Aorta (tissue), 5 donors: ENCODE measurements at places on chromosomes 13 and 19. TPM values are rescaled to one million over a fixed set of nuclear protein-coding genes. Genes with fewer than 3 reads are reported as not detected.
A peak's percentile ranks its signal among the peaks of the same experiment; 100 is the strongest.

GZMM gene
- 0.75 TPM for total RNA-seq

- H3K36me3 ChIP-seq: no peaks in the 10 kb centered on the region
- no peak overlapping the region for H3K27ac ChIP-seq
- H3K4me1 ChIP-seq: no peaks in the 10 kb centered on the region
- no peaks in the 10 kb centered on the region for H3K27me3 ChIP-seq
These were observed 1.3 kb downstream of the TSHZ3 start for GRCh38 chr19:31347828-31348392.

DNA sequence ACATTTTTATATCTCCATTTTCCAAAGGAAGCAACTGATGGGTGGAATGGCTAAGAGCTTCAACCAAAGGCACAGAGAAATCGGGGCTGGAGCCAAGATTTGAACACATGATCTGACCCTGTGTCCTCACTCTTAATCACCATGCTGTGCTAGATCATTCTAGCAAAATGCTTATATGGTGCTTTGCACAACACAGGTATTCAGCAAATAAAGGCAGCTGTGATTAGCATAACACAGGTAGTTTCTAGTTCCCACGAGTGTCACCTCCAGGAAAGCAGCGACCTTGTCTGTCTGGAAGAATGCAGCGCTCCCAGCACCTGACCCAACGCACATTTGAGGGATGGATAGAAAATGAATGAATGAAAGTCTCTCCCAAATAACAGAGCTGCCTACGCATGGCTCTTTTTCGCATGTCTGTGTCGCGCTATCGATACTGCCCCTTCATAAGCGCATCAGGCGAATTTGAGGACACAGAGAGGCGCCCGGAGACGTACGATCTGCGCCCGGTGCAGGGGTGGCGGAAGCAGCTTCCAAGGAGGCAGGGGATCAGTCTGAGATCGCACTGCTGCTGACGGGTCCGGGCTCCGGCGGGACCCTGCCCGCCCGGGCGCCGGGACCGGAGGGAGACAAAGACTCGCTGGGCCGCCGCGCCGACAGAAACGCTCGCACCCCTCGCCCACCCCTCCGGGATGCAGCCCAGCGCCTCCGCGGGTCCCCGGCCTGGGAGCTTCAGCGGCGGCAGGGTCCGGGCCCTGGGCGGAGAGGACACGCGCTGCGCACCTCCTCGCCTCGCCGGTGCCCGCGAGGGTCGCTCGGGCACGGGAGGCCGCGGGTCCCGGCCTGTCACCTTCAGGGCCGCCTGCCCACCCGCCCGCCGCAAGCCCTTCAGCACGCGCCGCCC is 609 bp downstream of the EPS15L1 start:
- no peaks in the 10 kb centered on the region for H3K4me1 ChIP-seq
- H3K36me3 ChIP-seq: no peaks in the 10 kb centered on the region
- no peak for DNase-seq
- peak overlapping the region; percentile 84 for H3K4me3 ChIP-seq
- H3K27me3 ChIP-seq: no peaks in the 10 kb centered on the region

- no peaks in the 10 kb centered on the region for H3K36me3 ChIP-seq
- DNase-seq: no peak
- no peak overlapping the region for H3K4me3 ChIP-seq
These were observed 16.0 kb upstream of the GPI start for GRCh38 chr19:34348899-34349487.

- H3K36me3 ChIP-seq: no peaks in the 10 kb centered on the region
- DNase-seq: no peak
- no peak within 1 kb of the TSS for H3K27ac ChIP-seq
- no peak within 1 kb of the TSS for H3K4me3 ChIP-seq
- no peaks in the 10 kb centered on the region for H3K27me3 ChIP-seq
These were observed at the start of gene DPF1 for GRCh38 chr19:38224014-38224862. Gene DPF1 (minus strand): TSS chr19:38224222. CDS start chr19:38224142, 80 bp downstream.

PSG5 gene
- not detected for total RNA-seq

TPT1 gene
- total RNA-seq: 4,441 TPM

- no peaks in the 10 kb centered on the region for H3K36me3 ChIP-seq
- H3K27me3 ChIP-seq: no peaks in the 10 kb centered on the region
- no peak overlapping the region for H3K27ac ChIP-seq
- H3K4me1 ChIP-seq: no peaks in the 10 kb centered on the region
- no peak for DNase-seq
- H3K4me3 ChIP-seq: no peak overlapping the region
These were observed 8.4 kb downstream of the C13orf46 start for GRCh38 chr13:113965383-113965874.

- H3K4me3 ChIP-seq: no peak overlapping the region
- H3K36me3 ChIP-seq: no peaks in the 10 kb centered on the region
- H3K27ac ChIP-seq: no peak overlapping the region
- DNase-seq: no peak
- H3K4me1 ChIP-seq: no peaks in the 10 kb centered on the region
These were observed 118.7 kb upstream of the SOX1 start for GRCh38 chr13:111948281-111948680.

- H3K27ac ChIP-seq: no peak overlapping the region
- H3K4me3 ChIP-seq: no peak overlapping the region
- H3K27me3 ChIP-seq: no peaks in the 10 kb centered on the region
- DNase-seq: peak; percentile 89
- no peaks in the 10 kb centered on the region for H3K4me1 ChIP-seq
These were observed 8.2 kb downstream of the CAPN12 start for GRCh38 chr19:38736036-38736412.

DNA sequence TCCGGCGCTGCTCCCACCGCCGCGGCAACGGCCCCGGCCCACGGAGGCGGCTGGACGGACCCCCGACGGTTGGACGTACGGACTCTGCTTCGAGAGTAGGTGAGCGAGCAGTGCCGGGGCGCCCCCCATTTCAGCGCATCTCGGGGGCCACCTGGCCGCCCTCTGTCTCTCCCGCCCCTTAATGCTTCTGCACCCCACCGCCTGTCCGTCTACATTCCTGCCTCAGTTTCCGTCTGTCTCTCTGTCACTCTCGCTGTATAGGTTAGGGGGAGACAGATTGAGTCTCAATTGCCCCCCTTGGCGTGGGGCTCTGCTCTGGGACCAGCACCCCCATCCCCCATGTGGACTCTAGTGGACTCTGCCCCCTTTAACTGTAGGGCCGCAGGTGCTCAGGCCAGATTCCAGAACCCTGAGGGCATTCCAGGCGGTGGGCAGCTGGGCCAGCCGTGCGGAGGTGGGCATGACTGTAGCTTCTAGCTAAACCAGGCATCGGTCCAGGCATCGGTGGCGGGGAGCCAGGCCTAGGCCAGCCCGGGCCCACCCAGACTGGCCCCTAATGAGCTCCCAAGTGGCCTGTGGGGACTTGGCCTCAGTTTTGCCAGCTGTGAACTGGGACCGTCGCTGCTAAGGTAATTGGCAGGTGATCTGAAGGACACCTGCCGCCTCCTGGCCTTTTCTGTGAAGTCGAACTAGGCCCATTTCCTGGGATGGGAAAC is 373 bp downstream of the TNFAIP8L1 start:
- H3K27me3 ChIP-seq: no peaks in the 10 kb centered on the region
- no peaks in the 10 kb centered on the region for H3K36me3 ChIP-seq
- peak; percentile 64 for DNase-seq
- H3K27ac ChIP-seq: no peak overlapping the region
- no peaks in the 10 kb centered on the region for H3K4me1 ChIP-seq

DNA sequence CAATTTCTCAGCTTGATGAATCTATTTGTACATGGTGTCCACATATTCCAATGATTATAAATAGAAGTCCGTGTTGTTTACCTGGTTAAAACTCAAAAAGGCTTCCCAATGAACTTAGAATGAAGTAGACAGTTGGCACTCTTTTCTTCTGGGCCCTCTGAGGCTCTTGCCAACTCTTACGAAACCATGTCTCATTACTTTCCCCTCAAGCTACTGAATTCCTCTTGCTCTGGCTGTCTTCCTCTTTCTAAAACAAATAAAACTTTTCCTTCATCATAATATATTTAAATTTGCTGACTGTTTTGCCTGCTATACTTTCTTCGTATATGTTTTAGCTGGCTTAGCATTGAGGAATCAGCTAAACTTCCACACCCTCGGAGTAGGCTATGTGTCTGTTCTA is 139.7 kb downstream of the SLITRK6 start:
- no peak for DNase-seq
- H3K4me3 ChIP-seq: no peak overlapping the region
- no peaks in the 10 kb centered on the region for H3K27me3 ChIP-seq
- no peak overlapping the region for H3K27ac ChIP-seq
- H3K4me1 ChIP-seq: no peaks in the 10 kb centered on the region

GRCh38 chr19:18848878-18849661 is 17.3 kb downstream of the UPF1 start:
- peak overlapping the region; percentile 14 for H3K27ac ChIP-seq
- H3K36me3 ChIP-seq: no peaks in the 10 kb centered on the region
- H3K4me3 ChIP-seq: no peak overlapping the region
- H3K27me3 ChIP-seq: no peaks in the 10 kb centered on the region
- DNase-seq: peak; percentile 91

SHISA7 gene
- not detected for total RNA-seq

GRCh38 chr13:35850569-35850968 is 280.6 kb downstream of the DCLK1 start:
- no peak overlapping the region for H3K27ac ChIP-seq
- no peaks in the 10 kb centered on the region for H3K27me3 ChIP-seq
- DNase-seq: no peak
- H3K4me1 ChIP-seq: no peaks in the 10 kb centered on the region
- H3K4me3 ChIP-seq: no peak overlapping the region
- H3K36me3 ChIP-seq: no peaks in the 10 kb centered on the region

GRCh38 chr13:110340812-110341444 is 33.8 kb downstream of the COL4A2 start:
- peak overlapping the region; percentile 99 for H3K27ac ChIP-seq
- no peaks in the 10 kb centered on the region for H3K36me3 ChIP-seq

CYP2S1 gene
- 2.5 TPM for total RNA-seq

DNA sequence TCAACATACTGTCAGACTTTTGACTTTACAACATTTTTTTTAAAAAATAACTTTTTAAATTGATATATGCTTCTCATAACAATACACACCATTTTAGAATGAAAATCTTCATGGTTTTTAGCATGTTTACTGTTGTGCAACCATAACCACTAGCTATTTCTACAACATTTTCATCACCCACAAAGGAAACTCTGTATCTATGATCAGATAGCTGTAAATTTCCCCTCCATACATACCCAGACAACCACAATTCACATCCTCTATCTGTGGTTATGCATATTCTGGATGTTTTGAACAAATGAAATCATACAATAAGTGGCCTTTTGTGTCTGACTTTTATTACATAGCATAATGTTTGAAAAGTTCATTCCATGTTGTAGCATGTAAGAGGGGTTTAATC is 1666.0 kb downstream of the EFNB2 start:
- DNase-seq: no peak
- H3K27me3 ChIP-seq: no peaks in the 10 kb centered on the region
- no peak overlapping the region for H3K27ac ChIP-seq
- H3K4me3 ChIP-seq: no peak overlapping the region
- H3K4me1 ChIP-seq: no peaks in the 10 kb centered on the region
- H3K36me3 ChIP-seq: no peaks in the 10 kb centered on the region

GRCh38 chr19:35397064-35397463 is 26.2 kb downstream of the GPR42 start:
- H3K4me1 ChIP-seq: no peaks in the 10 kb centered on the region
- no peak overlapping the region for H3K27ac ChIP-seq
- no peaks in the 10 kb centered on the region for H3K36me3 ChIP-seq
- no peaks in the 10 kb centered on the region for H3K27me3 ChIP-seq
- no peak overlapping the region for H3K4me3 ChIP-seq

ADM5 gene
- 4.8 TPM for total RNA-seq

- no peak overlapping the region for H3K4me3 ChIP-seq
- no peak for DNase-seq
- H3K4me1 ChIP-seq: no peaks in the 10 kb centered on the region
- H3K27me3 ChIP-seq: no peaks in the 10 kb centered on the region
- no peak overlapping the region for H3K27ac ChIP-seq
- no peaks in the 10 kb centered on the region for H3K36me3 ChIP-seq
These were observed 21.1 kb downstream of the SYDE1 start for GRCh38 chr19:15128162-15128770.

GRCh38 chr13:96299235-96299634 is 209.3 kb downstream of the HS6ST3 start:
- no peak overlapping the region for H3K4me3 ChIP-seq
- no peaks in the 10 kb centered on the region for H3K36me3 ChIP-seq

GRCh38 chr13:24313439-24313838 is 4.1 kb downstream of the C1QTNF9 start:
- H3K27ac ChIP-seq: no peak overlapping the region
- H3K4me3 ChIP-seq: no peak overlapping the region
- no peak for DNase-seq
- H3K27me3 ChIP-seq: no peaks in the 10 kb centered on the region

- no peaks in the 10 kb centered on the region for H3K27me3 ChIP-seq
- no peak within 1 kb of the TSS for H3K4me3 ChIP-seq
- peak; percentile 89 for DNase-seq
- H3K4me1 ChIP-seq: no peaks in the 10 kb centered on the region
- H3K27ac ChIP-seq: no peak within 1 kb of the TSS
These were observed at the start of gene GRIN3B for GRCh38 chr19:1000095-1000494. Gene GRIN3B (plus strand): TSS chr19:1000419. CDS start chr19:1000438, 19 bp downstream.

C19orf67 gene
- total RNA-seq: not detected

GRCh38 chr19:50319156-50319555 is 10.0 kb downstream of the KCNC3 start:
- no peak overlapping the region for H3K4me3 ChIP-seq
- no peaks in the 10 kb centered on the region for H3K27me3 ChIP-seq
- no peaks in the 10 kb centered on the region for H3K4me1 ChIP-seq
- no peak overlapping the region for H3K27ac ChIP-seq
- H3K36me3 ChIP-seq: no peaks in the 10 kb centered on the region

DNA sequence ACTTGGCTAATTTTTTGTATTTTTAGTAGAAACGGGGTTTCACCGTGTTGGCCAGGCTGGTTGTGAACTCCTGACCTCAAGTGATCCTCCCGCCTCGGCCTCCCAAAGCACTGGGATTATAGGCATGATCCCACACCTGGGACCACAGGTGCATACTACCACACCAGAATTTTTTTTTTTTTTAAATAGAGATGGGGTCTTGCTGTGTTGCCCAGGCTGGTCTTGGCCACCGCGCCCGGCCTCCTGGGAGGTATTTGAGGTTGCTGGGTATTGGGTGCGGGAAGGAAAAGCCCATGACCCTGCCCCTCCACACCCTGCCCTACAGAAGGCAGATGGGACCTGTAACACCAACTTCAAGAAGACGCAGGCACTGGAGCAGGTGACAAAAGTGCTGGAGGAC is 13.6 kb downstream of the ACTMAP start:
- H3K4me3 ChIP-seq: no peak overlapping the region
- H3K36me3 ChIP-seq: peaks cover 16% of the 10 kb centered on the region
- no peak overlapping the region for H3K27ac ChIP-seq
